CMK (cell line): ENCODE measurements at places on chromosomes 6 and 20.

DNA sequence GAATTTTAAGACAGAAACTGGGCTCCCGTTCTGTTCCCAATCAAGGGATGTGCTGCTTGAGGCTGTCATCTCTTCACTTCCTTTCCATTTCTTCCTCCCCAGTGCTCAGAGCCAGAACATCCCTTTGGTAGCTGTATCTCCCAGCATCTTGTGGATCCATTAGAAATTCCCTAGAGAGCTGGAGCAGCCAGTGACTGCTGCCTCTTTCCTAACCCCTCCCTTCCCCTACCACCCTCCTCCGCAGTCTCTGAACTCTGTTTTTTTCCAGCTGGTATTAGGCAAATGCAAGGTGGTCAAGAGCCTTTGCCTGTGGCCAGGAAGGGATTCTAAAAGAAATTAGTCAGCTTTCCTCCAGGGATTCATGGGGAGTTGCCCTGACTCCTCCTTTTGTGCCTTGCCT is 208.0 kb downstream of the EYA2 start:
- no peak for DNase-seq

DNA sequence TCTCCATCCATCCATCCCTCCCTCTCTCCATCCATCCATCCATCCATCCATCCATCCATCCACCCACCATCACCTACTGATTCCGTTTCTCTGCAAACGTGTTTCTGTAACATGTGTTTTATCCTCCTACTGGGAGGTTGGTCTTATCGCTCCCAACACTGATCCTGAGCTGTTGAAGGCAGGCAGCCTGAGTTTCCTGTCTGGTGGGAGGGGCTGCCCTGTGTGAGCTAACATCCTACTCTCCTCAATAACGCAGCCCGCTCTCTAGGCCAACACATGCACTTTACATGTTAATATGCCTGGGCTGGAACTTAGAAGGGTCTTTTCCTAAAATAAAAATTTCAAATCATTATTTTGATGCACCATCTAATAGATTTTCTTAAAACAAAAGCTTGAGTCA is 126.5 kb downstream of the WDR27 start:
- DNase-seq: peak; percentile 38

- DNase-seq: no peak
Observed at GRCh38 chr20:19466206-19466928, 253.9 kb downstream of the SLC24A3 start.

- no peak for DNase-seq
Observed at GRCh38 chr6:46437671-46438221, 53.5 kb downstream of the RCAN2 start.

- no peak for DNase-seq
Observed at GRCh38 chr6:145044641-145045246, 690.6 kb downstream of the EPM2A start.

DNA sequence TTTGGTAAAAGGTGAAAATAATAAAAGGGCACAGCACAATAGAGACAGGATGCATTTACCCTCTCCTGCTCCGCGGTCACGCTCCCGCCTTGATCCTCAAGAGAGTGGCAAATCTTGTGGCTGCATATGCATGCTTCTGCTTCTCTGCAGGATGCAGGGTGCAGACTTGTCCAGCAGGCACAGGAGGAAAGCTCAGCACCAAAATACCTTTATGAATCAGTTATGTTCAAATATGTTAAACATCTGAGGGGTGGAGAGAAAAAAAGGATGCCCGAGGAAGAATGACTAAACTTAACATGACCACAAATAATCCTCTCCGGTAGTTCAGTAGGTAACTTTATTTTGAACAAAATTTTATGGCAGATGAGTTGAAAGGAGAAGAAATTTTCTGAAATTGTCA is 366.1 kb upstream of the SOX4 start:
- DNase-seq: no peak

DNA sequence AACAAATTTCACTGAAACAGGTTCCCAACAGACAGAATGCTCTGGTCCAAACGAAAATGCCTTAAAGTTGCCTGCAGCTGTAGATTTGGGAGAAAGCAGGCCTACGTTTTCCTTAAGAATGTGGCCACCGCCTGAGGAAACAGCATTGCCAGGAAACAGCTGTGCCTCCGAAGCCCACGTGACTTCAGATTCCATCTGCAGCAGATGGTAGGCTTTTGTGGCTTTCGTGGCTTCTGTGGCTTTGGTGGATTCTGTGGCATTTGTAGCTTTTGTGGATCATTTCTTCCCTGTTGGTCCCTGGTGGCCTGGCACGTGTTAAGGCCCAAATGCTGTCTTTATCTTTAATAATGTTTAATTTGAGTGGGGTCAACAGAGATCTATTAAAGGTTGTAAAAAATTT is 222.9 kb downstream of the TTLL2 start:
- DNase-seq: no peak

GRCh38 chr20:16206817-16207216 is 366.4 kb downstream of the KIF16B start:
- DNase-seq: no peak

- peak; percentile 29 for DNase-seq
Observed at GRCh38 chr6:132530293-132530974, 7.6 kb upstream of the TAAR9 start.

DNA sequence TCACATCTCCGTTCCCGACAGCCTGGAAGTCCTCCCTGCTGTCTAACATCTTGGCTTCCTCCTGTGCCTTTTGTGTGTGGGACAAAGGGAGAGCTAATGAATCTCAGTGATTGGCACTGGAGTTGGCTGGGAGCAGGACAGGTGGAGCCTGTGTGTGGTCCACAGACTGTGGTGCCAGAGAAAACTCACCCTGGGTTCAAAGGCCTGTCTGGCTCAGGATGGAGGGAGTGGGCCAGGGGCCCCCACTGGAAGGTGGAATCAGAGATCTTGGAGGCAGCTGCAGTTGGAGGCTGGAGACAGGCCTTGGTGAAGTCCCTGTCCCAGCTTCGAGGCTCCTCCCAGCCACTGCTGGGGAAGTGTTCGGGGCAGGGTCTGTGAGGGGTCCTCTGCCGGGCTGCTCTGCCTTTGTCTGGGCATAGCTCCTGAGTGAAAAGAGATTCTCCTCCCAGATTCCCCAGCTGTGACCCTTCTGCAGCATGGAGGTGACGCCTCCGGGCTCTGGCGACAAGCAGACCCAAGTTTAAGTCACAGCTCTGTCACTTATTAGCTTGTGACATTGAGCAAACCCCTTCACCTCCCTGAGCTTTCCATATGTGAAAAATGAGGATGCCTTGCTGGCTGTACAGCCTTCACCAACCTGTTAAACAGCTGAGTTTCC is 13.9 kb upstream of the ITPR3 start:
- DNase-seq: no peak

DNA sequence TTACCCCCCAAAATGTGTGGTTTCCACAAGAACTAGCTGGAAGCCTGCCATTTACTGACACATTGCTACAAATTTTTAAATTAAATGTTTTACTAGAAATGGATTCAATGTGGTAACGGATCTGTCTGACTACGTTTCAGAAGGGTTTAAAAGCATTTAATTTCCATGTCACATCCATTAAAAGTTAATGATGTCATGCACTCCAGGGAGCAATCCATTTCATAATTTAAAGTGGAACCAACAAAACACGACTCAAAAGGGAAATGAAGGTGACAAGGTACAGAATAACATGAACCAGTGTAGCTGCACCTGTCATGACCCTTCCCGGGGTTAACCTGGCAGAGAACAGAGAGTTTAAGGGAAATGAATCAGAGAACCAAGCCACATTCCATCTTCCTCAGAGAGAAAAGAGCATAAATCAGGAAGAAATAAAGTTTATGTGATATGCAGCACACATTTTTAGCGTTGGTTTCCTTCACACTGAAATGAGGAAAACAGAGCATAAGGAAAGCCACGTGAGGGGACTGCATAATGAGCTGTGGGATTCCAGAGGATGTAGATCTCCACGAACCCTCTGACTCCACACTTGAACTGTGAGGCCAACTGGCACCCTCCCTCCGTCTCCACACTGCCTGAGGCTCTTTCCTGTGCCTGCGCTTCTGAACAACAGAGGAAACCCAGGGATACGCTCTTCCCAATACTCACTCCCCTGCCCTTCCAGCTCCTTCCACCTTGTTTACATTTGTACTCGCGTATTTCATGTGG is 170.3 kb upstream of the AHI1 start:
- no peak for DNase-seq

DNA sequence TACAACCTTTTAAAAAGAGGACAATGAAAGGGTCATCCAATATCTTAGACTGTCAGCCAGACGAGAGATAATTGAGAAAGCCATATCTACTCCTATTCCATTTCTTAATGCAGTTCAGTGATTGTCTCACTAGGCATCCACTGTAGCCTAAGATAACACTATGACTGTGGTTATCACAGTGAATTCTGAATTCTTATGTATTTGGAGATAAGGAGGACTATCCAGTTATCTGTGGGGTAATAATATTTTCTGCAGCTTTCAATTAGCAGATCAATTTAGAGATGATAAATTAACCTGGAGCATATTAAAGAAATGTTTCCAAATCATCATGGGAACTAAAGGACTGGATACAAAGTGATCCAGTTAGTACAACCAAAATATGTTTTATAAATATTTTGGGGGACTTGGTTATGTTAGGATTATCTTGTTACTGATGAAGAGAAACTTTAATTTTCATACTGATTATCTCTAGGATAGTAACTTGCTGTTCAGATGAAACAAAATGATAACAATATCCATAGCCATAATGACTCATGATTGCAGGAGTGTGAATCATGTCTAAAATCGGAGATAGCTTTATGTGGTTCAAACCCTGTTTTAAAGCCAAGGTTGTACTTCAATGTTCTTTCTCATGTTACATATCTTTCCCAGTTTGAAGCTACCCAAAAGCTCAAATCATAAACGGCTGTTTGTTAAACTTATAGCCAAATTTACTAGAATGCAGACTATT is 1152.0 kb downstream of the HACE1 start:
- no peak for DNase-seq
